ENCODE measurements at places on chromosomes 5 and 9.

GRCh38 chr9:132919614-132920268 is 24.7 kb downstream of the TSC1 start:
- DNase-seq, result no peak

- DNase-seq, result no peak
Measured at GRCh38 chr9:135308821-135309762, 170.5 kb upstream of the PPP1R26 start.

GRCh38 chr9:38227061-38227540 is 158.1 kb upstream of the SHB start:
- DNase-seq, result peak; percentile 88

- no peak for DNase-seq
Measured at GRCh38 chr9:75775966-75776691, 114.3 kb upstream of the PCSK5 start.

GRCh38 chr5:172007175-172008110 is 1.0 kb upstream of the FBXW11 start:
- DNase-seq, result peak; percentile 60

GRCh38 chr5:24854850-24855249 is 210.1 kb upstream of the CDH10 start:
- DNase-seq, result no peak

GRCh38 chr5:116378777-116379121 is 195.9 kb downstream of the SEMA6A start:
- no peak for DNase-seq

DNA sequence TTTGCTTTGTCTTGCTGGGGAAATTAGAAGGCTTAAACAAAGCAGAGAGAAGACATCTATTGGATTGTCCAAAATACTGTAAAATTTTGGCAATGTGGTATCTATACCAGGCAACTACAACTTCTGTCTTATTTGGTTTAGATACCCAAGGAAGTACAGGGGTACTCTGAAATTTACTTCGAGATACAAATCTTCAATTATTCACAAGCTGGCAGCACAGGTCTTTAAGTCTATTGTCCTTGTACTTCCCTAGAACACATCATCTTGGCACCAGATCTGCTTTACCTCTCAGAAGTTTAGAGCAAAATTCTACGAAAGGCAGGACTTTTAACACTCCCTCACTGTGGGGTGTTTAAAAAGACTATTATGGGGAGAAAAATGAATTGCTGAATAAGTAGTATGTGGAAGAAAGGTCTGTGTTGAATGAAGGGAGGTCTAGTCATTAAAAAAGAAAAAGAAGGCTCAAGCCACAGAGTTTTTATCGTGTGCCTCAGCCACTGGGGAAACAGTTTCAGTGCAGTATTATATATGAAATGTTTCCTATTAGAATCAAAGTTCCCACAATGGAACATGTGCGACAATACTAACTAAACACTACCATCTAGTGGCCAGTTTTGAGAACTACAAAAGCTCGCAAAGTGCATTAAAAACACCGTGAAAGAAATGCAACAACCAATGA is 93.7 kb downstream of the PDE4D start:
- peak; percentile 74 for DNase-seq

GRCh38 chr9:116574027-116574679 is 113.0 kb upstream of the TRIM32 start:
- no peak for DNase-seq

GRCh38 chr5:144332265-144332664 is 161.6 kb downstream of the KCTD16 start:
- no peak for DNase-seq

- DNase-seq, result no peak
Measured at GRCh38 chr5:155070781-155071180, 57.2 kb downstream of the KIF4B start.

DNA sequence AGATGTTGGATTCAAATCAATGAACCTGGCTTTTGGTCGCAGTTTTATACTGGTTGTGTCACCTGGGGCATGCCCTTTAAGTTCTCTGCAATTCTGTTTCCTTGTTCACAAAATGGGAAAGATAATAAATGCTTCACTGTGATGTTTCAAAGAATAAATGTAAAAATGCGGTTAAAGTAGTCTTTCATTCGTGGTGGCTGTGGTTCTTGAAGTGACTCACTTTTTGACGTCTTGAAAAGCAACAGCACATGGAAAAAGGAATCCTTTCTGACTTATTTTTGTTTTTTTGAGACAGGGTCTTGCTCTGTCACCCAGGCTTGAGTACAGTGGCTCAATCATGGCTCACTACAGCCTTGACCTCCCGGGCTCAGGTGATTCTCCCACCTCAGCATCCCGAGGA is 88.4 kb upstream of the SLIT3 start:
- DNase-seq, result no peak

- peak; percentile 12 for DNase-seq
Measured at GRCh38 chr5:19891658-19892057, 96.3 kb downstream of the CDH18 start.

DNA sequence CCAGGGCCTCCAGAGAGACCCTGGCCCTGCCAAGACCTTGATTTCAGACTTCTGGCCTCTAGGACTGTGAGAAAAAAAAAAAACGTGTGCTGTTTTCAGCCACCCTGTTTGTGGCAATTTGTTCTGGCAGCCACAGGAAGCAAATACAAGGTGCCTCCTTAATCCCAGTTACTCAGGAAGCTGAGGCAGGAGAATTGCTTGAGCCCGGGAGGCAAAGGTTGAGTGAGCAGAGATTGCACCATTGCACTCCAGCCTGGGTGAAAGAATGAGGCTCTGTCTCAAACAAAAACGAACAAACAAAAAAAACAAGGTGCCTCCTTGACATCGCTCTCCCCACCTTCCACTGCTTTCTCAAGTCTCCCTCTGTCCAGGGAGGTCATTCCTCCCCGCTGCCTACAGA is 98.0 kb downstream of the GABBR2 start:
- no peak for DNase-seq

DNA sequence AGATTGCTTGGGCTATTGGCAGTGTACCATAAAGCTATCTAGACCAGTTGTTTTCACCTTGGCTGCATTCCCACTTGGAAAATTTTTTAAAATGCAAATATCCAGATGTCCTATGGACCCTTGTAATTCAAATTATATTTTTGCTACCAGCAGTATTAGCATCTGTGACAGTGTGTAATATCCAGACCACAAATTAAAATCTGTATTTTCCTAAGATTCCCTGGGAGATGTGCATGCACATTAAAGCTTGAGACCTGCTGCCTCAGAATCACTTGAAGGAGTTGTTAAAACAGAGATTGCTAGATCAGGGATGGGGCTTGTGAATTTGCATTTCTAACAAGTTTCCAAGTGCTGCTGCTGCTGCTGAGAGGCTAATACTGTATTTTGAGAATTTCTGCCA is 381.2 kb upstream of the PDE4D start:
- DNase-seq, result no peak

GRCh38 chr9:83538890-83539238 is 663 bp upstream of the FRMD3 start:
- DNase-seq, result no peak

DNA sequence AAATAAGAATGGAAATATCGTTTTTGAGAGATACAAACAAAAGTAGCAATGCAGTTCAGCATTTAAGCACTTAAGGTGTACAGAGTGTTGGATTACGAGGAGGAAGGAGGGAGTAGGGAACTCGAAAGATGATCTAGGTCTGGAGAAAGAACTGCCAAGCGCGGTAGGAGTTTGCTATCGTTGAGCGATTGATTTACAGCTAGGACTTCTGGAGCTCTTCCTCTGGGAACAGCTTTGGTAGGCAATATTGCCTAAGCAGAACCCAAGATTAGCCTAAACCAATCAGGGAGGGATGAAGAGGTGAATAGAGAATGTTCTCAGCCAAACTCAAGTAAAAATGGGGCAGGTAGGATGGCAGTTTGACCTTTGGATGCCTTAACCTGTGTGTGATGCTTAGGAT is 965 bp downstream of the CLTA start:
- peak; percentile 26 for DNase-seq

DNA sequence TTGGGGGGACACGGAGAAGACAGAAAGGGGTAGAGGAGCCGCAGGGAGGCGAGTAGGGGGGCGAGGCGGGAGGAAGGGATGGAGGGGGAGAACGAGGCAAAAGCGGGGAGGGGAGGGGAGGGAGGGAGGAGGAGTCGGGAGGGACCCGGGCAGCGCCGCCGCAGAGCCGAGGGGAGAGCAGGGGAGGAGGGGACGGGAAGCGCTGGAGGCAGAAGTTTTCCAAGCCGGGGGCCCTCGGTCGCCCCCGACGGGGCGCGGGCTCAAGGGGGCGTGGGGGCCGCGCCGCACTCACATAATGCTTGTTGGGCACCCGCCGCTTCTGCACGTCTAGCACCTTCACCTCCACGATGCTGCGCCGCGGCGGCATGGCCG is 353 bp downstream of the SH3PXD2B start:
- DNase-seq, result peak; percentile 68

Data from mesenchymal stem cell (in vitro differentiated cells and primary cell).